ENCODE measurements at places on chromosomes 16 and 17.

GRCh38 chr17:49850772-49851386 is 3.0 kb upstream of the TAC4 start:
- DNase-seq = no peak

GRCh38 chr16:57998486-57998885 is 2.0 kb downstream of the ZNF319 start:
- DNase-seq = no peak

GRCh38 chr16:781346-782010 is 6.7 kb downstream of the RPUSD1 start:
- DNase-seq = no peak

DNA sequence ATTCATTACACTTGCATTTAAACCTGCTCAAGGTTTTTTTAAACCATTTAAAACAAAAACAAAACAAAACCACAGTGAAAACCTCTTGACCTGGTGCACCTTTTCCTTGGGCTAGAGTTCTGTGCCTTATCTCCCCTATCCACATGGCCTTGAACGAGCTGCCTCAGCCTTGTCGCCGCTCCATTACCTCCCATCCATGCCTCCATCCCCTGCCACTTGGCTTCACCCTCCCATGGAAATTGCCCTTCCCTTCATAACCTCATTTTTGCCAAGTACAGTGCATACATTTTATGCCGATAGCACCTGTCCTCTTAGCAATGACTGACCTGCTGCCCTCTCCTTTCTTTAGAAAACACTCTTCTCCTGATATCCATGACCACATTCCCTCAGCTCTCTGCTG is 188.6 kb upstream of the ASIC2 start:
- DNase-seq = no peak

GRCh38 chr16:12545792-12546342 is 257.8 kb downstream of the CPPED1 start:
- DNase-seq = no peak

- DNase-seq = no peak
Measured at GRCh38 chr17:34892461-34893249, 68.6 kb downstream of the CCT6B start.

DNA sequence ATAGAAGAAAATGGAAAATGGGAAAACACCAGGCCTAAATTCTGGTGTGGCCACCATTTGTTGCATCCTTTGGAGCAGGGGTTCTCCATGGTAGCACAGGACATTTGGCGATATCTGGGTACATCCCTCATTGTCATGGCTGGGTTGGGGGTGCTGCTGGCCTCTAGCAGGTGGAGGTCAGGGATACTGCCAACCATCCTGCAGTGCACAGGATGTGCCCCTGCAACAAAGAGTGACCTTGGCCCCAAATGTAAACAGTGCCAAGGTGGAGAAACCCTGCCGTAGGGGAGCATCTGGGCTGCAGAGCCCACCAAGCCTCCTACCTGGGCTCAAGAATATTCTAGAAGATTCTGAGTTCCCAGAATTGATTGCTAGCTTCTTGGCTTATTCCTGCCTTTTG is 27.5 kb downstream of the NKD1 start:
- no peak for DNase-seq

GRCh38 chr17:49132317-49132698 is 261 bp upstream of the B4GALNT2 start:
- no peak for DNase-seq

DNA sequence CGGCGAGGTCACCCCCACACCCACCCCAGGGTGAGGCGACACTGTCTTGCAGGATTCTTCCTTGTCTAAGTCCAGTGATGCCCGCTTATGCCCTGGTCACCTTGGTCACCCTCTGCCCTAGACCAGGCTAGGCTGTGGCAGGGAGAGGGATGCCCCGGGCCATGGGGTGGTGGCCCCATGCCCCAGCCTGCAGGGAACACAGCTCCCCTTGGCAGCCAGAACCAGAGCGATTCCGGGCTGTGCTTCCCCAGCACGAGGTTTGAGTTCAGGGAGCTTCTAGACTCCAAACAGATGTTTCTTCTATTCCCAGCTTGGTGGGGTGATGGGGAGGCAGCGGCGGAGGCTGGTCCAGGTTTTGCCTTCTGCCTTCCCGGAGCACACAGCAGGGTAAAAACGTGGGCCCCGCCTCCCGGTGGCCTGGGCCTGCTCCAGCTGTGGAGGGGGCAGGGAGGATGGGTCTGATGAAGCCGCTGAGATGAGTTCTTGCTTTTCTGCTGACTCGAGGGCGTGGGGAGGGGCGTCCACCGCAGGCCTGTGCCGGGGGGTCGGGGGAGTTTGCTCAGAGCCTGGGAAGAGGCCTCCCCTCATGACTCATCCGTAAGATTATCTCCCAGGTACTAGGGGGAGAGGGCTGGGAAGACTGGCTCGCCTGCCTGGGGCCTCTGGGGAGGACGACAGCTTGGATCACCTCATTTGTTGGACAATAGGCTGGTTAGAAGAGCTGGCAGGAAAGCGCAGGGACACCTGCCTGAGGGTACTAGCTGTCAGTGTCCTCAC is 15.4 kb downstream of the SMTNL2 start:
- DNase-seq = no peak

GRCh38 chr17:43877451-43878155 is 29.7 kb downstream of the MPP2 start:
- no peak for DNase-seq

DNA sequence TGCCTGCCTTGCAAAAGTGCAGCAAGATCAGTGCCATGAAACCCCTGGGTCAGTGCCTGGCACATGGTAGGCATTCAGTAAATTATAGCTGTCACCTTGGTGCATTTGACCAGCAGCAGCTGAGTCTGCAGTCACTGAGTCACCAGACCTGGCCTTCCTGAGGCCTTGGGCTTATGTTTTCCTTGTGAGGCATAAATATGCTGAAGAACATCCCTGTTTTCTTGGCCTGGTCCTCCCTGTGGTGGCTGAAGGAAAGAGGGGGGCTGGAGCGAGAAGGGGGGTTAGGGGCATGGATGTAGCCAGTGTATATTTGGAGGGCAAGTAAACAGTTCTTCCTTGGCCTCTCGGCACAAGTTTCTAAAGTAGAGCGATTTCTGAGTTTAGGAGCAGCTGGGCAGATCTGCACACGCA is 26.5 kb downstream of the EPN2 start:
- DNase-seq = peak; percentile 47

DNA sequence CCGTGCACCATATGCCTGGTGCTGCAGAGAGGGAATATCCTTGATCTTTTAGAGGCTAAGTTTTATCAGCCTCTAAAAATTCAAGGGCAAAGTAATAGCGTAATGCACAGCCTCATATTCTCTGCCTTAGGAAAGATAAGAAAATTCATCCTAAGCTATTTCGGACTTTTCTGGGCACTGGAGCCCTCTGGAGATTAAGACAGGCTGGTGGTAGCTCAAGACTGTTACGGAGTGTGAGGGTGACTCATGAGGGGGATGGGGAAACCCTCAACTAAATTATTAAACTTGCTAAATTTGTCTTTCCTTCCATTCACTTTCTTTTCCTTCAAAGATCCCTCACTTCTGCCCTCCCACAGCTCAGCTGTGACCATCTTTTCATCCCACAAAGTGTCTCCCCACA is 73.3 kb downstream of the RPH3AL start:
- no peak for DNase-seq

GRCh38 chr16:69188236-69188549 is 1.2 kb downstream of the SNTB2 start:
- no peak for DNase-seq

DNA sequence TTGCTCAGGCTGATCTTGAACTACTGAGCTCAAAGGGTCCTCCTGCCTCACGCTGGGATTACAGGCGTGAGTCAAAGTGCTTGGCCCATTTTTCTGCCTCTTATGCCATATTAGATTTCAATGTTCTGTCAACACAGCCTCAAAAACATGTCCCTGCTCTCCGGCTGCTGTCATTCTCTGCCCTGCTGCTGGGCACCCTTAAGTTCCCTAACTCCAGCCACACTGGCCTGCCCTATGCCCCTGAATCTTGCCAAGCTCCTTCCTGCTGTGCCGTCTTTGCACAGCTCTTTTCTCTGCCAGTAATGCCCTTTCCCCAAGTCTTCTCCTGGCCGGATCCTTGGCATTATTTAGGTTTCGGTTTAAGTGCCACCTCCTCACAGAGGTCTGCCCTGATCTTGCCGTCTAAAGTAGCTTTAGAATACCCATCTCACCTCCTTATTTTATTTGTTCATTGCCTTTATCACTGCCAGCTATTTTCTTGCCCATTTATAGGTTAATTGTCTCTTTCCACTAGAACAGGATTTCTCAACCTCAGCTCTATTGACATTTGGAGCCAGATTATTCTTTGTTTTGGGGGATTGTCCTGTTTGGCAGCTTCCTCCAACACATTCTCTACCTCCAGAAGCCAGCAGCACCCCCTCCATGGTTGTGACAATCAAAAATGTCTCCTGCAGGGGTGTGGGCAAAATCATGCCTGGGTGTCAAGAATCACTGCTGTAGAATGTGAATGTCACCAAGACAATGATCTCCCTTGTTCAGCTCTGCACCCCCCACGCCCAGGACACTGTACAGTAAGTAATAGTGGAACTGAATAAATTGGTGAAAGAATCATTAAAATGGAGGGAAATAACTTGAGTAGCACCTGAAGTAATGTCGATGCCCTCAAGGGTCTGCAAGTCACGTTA is 168.2 kb downstream of the CYLD start:
- no peak for DNase-seq

DNA sequence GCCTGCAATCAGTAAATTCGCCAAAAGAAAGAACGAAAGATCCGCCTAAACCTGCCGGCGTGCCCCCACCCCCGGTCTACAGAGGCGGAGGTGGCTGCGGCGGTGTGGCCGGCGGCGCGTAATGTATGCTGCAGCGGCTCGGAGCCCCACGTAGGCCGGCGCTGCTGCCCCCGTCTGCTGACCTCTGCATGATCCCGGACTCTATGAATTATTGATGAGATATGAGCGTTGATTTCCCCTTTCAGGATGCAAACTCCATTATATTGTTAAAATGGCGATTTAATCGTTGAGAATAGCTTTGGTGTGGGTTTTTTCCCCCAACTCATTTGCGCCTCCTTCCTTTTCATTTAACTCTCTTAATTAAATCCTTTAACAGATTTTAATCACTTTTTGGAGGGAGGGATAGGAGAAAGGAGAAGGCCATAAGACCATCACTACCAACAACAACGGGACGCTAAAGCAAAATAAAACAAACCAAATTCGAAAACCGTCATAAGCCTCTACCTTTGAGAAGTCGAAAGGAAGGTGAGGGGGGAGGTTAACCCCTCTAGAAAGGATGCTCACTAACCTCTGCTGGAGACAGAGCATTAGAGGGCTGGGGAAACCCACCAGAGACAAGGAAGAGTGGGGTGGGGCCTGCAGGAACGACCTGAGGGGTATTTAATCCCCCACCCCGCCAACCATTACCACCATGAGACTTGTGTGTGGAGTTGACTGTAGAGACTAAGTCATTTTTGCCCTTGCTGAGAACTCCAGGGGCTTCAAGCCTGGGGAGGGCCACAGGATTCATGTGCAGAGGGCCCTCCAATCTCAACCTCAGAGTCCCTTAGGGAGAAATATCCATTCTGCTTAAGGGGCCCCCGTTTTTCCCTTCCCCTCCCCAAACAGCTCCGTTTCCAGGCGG is 3.4 kb downstream of the HOXB3 start:
- no peak for DNase-seq

- no peak for DNase-seq
Measured at GRCh38 chr17:72011561-72011960, 109.3 kb upstream of the SOX9 start.

DNA sequence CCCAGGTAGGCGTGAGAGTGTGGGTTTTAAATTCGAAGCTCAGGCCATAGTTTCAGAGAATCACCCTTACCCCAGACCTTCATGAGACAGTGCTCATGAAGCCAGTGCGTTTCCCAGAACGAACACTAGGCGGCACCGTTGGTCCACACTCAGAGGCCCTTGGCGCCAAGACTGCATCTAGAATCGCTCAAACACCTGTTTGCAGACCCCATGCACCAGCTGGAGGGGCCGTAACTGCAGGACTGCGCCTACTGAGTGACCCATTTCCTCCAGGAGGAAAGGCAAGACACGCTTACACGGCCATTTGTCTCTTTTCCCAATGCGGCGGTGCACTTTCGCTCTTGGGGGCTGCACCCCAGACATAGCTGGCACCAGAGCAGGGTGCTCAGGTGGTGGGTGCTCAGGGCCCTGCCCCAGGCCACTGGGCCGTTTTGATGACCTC is 34.0 kb downstream of the ADGRG5 start:
- DNase-seq = peak; percentile 29

- no peak for DNase-seq
Measured at GRCh38 chr16:85625485-85626117, 12.5 kb downstream of the GSE1 start.

DNA sequence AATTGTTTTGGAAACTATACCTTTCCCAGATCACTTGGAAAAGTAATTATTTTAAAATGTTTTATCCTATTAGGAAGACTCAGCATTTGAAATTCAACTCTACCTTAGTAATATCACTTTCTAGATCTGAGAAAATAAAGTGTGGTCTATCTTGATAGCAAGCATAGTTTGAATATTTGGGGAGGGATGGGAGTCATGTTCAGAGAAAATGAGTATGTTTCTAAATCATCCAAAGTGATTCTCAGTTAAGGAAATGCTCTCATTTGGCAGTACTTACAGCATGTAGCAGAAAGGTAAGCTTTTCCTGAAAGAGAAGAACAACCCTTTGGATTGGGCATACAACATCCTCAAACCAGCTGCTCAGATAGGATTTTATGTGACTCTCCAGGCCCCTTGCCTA is 6.9 kb downstream of the C17orf75 start:
- no peak for DNase-seq

DNA sequence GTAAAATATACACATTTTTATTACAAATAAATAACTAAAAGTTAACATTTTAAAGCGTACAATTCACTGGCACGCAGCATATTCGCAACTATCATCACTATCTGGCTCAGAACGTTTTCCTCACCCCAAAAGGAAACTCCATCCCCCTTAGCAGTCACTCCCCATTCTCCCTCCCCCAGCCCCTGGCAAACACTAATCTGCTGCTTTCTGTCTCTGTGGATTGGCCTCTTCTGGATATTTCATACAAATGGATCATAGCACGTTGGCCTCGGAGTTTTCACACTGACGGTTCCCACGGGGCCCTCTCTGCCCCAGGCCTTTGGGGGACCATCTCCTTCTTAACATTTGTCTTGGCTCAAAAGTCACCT is 64.6 kb downstream of the RTN4RL1 start:
- DNase-seq = no peak

- no peak for DNase-seq
Measured at GRCh38 chr16:50548125-50548908, at the start of gene NKD1. Gene NKD1, plus strand, starts transcription at chr16:50548396. Its CDS starts 158 bp downstream, at chr16:50548554.

GRCh38 chr16:66325717-66326376 is 40.6 kb upstream of the CDH5 start:
- no peak for DNase-seq

DNA sequence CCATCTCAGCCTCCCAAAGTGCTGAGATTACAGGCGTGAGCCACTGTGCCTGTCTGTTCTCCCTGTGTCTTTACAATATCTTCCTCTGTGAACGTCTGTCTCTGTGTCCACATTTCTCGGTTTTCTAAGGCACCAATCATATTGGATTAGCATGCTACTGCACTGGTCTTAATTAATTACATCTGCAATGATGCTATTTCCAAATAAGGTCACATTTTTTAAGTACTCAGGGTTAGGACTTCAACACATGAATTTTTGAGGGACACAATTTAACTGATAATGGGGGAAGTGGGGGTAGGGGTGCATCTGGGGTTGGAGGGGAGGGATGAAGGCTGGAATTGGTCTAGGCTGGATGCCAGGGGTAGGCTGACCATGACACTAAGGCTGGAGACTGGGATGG is 102.6 kb downstream of the N4BP1 start:
- no peak for DNase-seq

GRCh38 chr17:32943206-32943605 is 15.3 kb downstream of the TMEM98 start:
- DNase-seq = no peak
